H1 (cell line): ENCODE measurements at places on chromosomes 2 and 18. TPM values are rescaled to one million over a fixed set of nuclear protein-coding genes. Genes with fewer than 3 reads are reported as not detected.

DNA sequence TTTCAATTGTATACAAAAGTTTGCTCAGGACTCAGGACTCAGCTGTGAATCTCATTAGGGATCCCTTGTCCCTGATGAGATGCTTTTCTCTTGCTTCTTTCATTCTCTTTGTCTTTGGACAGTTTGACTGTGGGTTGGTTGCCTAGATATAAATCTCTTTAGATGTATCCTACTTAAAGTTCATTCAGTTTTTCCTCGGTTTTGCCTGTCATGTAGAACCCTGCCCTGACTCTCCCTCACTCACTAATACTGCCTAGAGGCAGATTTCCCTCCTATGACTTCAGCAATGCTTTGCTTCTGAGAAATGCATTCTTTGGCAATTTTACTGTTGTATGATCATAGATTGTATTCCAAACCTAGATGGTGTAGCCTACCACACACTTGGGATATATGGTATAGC lies 421.4 kb upstream of the TCF4 start:
- DNase-seq, result no peak

DNA sequence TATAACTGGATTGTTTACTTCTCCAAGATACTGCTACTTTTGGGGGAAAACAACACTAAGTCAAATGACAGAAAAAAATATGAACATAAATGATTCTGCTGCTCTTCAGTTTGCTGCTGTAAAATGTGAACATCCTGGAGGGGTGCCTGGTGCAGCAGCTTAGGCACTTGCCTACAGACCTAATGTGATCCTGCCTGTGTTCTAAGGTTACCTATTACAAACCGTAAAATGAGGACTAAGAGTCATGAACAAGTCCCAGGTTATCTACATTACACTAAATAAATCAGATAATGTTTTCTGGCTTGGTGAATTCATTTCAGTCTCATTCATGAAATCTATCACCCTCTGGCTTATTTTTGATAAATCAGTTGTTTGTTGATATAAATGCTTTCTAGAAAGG lies 38.4 kb upstream of the ERCC3 start:
- DNase-seq, result no peak

GRCh38 chr2:238706163-238706562 lies 141.7 kb upstream of the TWIST2 start:
- no peak for DNase-seq

DNA sequence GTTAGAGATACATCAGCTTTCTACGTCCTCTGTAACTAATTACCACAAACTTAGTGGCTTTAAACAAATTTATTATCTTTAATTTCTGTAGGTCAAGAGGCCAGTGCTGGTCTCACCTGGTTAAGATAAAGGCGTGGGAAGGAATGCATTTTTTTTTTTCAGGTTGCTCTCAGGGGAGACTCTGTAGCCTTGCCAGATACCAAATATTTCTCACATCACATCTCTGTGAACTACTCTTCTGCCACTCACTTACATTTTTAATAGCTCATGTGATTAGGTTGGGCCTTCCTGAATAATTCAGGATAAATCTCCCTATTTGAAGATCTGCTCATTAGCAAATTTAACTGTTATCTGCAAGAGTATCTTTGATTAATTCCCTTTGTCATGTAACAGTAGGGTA lies 214.6 kb downstream of the CBLN2 start:
- no peak for DNase-seq

DNA sequence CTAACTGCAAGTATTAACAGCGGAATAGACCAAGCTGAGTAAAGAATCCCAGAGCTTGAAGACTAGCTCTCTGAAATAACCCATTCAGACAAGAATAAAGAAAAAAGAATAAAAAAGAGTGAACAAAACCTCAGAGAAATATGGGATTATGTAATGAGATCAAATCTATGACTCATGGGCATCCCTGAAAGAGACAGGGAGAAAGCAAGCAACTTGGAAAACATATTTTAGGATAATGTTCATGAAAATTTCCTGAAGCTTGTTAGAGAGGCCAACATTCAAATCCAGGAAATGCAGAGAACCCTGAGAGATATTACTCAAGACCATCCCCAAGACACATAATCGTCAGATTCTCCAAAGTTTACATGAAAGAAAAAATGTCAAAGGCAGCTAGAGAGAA lies 17.3 kb downstream of the PFN4 start:
- DNase-seq, result no peak

- DNase-seq, result no peak
Measured at GRCh38 chr18:79983253-79983652, 5.1 kb downstream of the TXNL4A start.

- no peak for DNase-seq
Measured at GRCh38 chr18:67577386-67577785, 60.9 kb upstream of the DSEL start.

DNA sequence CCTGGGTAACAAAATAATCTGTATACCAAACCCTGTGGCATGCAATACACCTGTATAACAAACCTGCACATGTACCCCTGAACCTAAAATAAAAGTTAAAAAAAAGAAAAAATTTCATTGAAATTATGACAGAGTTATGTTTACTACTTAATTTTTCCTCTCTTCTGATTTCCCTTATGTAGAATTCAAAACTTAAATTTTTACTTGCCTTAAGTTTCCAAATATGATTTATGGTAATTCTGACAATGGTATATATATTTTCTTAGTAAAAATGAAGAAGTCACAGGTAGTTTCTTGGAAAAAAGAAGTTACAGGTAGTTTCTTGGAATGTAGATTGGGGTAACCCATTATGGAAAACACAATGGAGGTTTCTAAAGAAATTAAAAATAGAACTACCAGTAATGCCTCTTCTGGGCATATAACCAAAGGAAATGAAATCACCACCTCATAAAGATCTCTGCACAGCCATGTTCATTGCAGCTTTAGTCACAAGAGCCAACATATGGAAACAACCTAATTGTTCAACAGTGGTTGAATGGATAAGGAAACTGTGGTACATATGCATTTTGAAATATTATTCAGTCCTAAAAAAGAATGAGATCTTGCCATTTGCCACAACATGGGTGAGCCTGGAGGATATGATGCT lies 164.9 kb downstream of the BABAM2 start:
- no peak for DNase-seq

GRCh38 chr2:37263839-37264238 lies 32.4 kb downstream of the NDUFAF7 start:
- DNase-seq, result no peak

GRCh38 chr2:237177052-237177451 lies 91.4 kb downstream of the COPS8 start:
- DNase-seq, result no peak

DNA sequence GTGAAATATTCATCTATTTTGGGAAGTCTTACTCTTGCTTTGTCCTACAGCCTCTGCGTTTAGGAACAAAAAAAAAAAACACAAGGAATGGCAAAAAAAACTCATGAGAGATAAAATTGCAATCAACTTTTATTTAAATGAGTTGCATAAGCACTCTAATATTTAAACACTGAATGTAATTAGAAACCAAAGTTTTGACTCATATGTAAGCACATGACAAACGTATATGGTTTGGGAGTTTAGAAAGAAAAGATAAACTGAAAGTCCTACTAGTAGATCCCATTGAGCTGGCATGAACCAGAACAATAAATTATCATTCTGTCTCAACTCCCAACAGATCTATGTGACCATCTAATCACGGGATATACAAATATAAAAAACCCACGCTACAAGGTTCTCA lies 44.8 kb downstream of the REV1 start:
- no peak for DNase-seq

GRCh38 chr18:44579745-44580144 lies 100.9 kb upstream of the SETBP1 start:
- no peak for DNase-seq

- DNase-seq, result no peak
Measured at GRCh38 chr2:66021296-66021695, 413.6 kb upstream of the MEIS1 start.

DNA sequence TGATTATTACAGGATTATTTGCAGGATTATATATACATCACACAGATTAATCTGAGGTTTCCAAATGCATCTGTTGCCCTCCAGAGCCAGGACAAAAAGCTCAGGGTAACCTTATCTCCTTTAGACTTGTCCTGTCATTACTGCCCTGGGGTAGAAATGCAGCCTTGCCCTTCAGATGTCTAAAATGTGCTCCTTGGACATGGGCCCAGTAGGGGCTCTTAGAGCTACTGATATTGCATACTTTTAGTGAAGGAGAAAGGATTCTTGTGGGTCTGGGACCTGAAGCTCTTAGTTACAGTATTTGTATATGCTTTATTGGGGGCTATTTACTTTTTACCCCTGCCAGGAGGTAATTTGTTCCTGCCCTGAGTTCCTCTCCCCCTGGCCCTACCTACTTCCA lies 56.1 kb downstream of the PRKRA start:
- DNase-seq, result no peak

DNA sequence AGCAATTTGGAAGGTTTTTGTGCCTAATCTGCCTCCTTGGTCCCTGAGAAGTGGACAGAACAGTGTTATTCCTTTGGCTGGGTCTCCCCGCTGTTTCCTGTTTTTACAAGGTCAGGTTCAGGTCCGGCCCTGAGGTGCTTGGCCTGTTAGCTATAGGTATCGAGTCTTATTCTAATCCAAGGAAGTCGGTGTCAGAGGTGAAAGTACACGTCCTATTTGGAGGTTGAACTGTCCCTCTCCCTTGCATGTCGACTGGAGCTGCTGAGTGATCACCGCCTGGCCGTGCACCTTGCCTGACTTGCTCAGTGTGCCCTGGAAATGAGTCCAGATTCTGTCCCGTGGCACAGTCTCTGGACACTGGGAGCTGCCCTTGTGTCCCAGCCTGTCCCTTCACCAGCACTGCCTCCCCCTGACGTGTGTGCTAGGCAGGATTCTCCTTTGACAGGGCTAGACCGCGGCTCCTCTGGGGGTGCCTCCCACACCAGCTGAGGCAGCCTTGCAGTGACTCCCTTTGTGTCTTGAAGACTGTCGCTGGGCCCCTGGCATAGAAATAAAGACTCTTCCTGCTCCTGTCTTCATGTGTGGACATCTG lies 65.7 kb upstream of the RBM44 start:
- no peak for DNase-seq

- no peak for DNase-seq
Measured at GRCh38 chr18:5941890-5942289, 46.6 kb upstream of the TMEM200C start.

DNA sequence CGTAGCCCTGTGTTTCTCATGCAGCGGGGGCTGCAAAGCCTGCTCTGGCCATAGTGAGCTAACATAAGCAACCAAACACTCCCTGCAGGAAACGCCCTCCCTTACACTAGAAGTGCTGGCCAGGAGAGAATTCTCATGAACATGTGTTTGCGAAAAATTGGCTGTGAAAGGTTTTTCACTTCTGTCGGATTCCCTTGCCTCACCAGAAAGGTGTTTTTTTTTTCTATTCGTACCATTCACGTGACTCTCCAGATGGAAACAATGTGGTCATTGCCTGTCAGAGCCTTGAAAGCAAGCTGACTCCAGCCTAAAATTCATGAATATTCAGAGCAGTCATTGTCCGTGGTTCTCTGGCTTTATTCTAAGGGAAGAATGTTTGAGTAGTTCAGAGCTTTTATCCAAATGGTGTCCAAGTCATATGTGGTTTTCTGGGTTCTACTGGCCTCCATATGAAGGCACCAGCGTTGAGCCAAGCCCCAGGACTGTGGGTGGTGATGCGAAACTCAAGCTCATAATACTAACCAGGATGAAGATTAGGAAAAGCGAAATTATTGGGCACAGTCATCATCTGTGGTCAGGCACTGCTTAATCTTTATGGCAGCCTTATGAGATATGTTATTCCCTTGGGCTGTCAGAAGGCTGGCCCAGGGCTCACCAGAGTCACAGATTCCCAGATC lies 236.4 kb downstream of the ALPK2 start:
- no peak for DNase-seq

GRCh38 chr18:11136241-11136640 lies 13.1 kb downstream of the PIEZO2 start:
- no peak for DNase-seq

- no peak for DNase-seq
Measured at GRCh38 chr2:242031481-242032019, 162.0 kb downstream of the RTP5 start.

DNA sequence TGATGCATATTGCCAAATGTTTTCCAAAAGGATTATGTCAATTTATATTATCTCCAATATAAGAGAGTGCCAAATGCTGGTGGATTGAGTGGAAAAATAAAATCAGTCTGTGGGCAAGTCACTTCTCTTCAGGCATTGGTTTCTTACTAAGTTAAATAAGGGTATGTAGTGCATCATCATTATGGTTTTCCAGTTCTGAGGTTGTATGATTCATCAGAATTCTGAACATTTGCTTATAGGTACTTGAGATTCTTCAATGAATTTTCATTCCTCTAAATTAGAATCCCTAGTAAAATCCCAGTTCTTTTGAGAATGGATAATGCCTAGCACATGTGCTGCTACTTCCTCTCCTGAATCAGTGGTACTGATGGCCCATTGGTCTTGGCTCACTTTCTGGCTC lies 188.9 kb upstream of the OSR1 start:
- DNase-seq, result no peak

DNA sequence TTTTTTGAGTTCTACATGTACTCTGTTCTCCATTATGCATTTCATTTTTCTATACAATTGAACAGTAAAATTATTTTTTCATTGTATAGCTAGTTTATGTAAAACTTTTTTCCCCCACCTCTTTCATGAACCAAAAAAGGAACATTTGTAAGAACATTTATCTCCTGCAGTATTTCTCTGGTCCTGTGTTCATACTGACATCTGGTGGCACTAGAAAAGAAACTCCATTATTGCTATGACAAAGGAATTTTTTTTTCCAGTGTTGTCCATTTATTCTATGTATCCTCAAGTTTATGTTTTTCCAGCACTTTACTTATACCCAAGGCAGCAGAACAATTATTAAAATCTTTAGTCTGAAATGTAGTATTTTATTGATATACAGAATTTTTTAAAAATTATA lies 27.4 kb upstream of the CHAC2 start:
- DNase-seq, result no peak

GRCh38 chr2:127605691-127606263 lies 40.2 kb upstream of the GPR17 start:
- DNase-seq, result no peak

DNA sequence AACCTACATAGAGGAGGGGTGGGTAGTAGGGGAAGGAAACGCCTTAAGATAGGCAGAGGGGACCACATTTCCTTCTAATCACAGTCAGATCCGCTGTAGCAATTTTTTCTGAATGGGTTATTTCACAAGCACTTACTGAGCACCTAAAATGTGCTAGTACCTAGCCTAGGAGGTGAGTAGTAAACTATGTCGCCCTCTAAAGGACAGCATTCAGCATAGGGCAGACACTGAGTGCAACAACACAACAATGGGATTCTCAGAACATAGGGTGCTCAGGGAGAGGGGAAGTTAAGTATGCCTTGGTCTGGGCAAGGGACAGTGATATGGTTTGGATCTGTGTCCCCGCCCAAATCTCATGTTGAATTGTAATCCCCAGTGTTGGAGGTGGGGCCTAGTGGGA lies 166.1 kb upstream of the RAB6C start:
- no peak for DNase-seq

The PRSS56 gene
- total RNA-seq, result not detected in 2 replicates

The SKOR2 gene
- total RNA-seq, result 0.11 and 0.21 TPM in 2 replicates

The TUBA3E gene
- not detected in 2 replicates for total RNA-seq

The SRD5A2 gene
- total RNA-seq, result not detected in 2 replicates

The NT5DC4 gene
- total RNA-seq, result not detected in 2 replicates

The STARD6 gene
- total RNA-seq, result not detected in 2 replicates

The POTEC gene
- total RNA-seq, result 0.07 and 0.19 TPM in 2 replicates

The PLCD4 gene
- total RNA-seq, result 0.50 and 0.61 TPM in 2 replicates

The C2orf49 gene
- total RNA-seq, result 14.4 and 19.9 TPM in 2 replicates

The UGT1A10 gene
- not detected in 2 replicates for total RNA-seq
